Activated T-helper 2 cell treated with anti-CD3 and anti-CD28 coated beads, Interferon-gamma antibody, Interleukin-2, Interleukin-4, amounts not matched to agents 10 μg/mL and 5 μg/mL and 100 μg/mL, durations not matched to agents 14 hours and 24 hours and 36 hours (primary cell): ENCODE measurements at places on chromosomes 2 and 18. TPM values are rescaled to one million over a fixed set of nuclear protein-coding genes. Genes with fewer than 3 reads are reported as not detected.

- DNase-seq: no peak
These were observed 11.7 kb upstream of the MSH6 start for GRCh38 chr2:47771211-47771610.

GRCh38 chr18:57018845-57019244, 128.0 kb upstream of the BOD1L2 start:
- DNase-seq: no peak

DNA sequence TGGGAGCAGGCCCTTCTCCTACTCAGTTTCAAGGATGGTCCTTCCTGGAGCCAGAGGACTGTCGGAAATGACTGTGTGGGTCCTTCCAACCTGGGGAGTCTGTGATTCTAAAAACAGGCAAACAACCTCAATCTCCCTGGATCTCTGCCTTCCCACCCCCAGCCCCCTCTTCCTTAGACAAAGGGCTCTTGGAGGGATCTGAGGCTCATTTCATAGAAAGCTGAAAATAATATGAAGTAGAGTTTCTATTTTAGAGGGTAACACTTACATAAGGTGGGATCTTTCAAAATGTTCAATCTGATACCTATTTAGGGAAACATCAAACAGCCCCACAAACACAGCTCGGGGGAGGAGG, 69.4 kb downstream of the RHOB start:
- DNase-seq: no peak

DNA sequence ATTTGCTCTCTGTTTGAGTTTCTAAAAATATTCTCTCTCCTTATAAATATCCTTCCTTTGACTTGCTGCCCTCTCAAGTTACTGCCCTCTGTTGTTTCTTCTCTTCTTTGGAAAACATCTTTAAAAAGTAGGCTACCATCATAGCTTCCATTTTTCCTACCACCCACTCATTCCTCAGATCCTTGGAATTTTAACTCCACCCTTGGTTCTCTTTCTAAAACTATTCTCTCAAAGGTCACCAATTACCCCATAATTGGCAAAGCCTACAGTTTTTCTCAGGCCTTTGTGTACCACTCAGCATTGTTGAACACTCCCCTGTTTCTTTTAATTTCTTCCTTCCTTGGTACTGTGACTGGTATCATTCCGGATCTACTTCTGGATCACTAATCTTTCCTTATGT, 43.0 kb upstream of the ITGAV start:
- no peak for DNase-seq

- no peak for DNase-seq
These were observed 1.5 kb upstream of the WNT6 start for GRCh38 chr2:218858138-218858445.

SETBP1 gene
- total RNA-seq: 27.3 and 27.4 TPM in 2 replicates

FAM237A gene
- total RNA-seq: not detected in 2 replicates

DNA sequence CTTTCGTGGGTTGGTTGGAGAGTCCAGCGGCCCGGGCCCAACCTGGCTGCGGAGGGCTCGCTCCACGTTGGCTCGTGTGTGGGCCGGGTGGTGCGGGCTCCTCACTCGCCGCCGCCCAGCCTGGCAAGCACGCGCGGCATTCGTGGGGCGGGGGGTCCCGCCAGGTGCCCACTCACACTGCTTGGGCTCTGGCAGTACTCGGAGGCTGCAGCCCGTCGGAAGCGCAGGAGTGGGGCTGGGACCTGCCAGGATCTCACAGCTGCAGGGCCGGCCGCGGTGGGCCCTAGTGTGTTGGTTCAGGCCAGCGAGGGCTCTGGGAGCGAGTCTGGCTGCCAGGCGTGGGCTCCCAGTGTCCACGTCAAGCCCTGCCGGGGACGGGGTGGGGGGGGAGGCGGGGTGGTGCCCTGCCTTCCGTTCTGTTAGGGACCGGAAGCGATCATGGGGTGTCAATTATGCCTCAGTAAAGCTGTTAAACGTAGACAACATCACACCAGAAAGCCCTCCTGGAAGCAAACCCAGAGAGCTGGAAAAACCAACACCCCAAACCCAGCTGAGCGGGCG, 1.0 kb upstream of the HS6ST1 start:
- no peak for DNase-seq

TTN gene
- total RNA-seq: 3.3 and 3.7 TPM in 2 replicates

- DNase-seq: no peak
These were observed 132.5 kb upstream of the OSR1 start for GRCh38 chr2:19490846-19491435.

- no peak for DNase-seq
These were observed 219.6 kb downstream of the PDE1A start for GRCh38 chr2:182207049-182207746.

DNA sequence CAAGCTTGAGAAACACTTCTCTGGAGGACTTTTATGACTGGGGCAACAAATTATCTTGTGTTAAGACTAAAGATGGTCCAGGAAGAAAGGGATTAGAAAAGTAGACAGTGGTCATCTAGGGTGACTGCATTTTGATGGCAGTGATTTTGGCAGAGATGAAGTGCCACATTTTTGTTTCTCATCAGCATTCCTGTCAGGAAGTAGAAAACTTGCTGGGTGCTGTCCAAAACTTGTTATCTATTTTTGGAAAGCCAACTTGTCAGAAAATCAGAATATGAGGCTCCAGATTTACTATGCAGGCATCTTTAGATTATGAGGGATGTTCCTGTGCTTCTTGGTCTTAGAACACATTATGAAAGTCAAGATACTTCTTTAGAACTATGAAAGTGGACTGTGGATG, 29.0 kb upstream of the CALCRL start:
- DNase-seq: no peak

DNA sequence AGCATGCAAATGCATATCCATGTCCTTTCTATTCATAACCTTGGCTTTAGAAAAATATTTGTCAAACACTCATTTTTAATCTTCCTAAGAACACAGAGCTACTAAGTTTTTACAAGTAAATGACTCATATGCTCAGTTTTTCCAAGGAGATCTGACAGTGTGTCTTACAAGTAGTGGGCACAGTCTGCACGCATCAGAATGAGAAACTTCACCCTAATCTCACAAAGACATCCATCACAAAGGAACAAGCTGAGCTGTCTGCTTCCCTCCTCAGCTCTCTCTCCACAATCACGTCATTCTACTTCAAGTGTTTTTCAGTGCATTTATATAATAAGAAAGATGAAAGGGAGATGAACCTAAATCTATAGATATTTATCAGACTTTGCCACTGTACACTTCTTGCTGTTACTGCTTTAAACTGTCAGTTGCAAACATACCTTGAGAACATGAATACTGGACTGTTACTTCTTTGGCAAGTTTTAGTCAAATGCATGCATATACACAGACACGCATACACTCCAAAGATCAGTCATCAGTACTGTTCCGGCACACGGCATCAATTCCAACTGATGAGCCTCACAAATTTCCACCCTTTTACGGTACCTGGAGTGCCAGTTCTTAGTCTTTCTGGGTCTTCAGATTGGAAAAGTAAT, 75.7 kb downstream of the RBMS1 start:
- no peak for DNase-seq
